ENCODE measurements at places on chromosomes 2 and 18. TPM values are rescaled to one million over a fixed set of nuclear protein-coding genes. Genes with fewer than 3 reads are reported as not detected.

Gene EFR3B
- polyA plus RNA-seq, result 5.3 TPM

Gene AGXT
- not detected for polyA plus RNA-seq

Gene LRRTM1
- polyA plus RNA-seq, result 0.48 TPM

Gene ADGRF3
- 0.58 TPM for polyA plus RNA-seq

Gene GKN1
- 0.25 TPM for polyA plus RNA-seq

Gene DNAH6
- 0.04 TPM for polyA plus RNA-seq

Gene DLX2
- not detected for polyA plus RNA-seq

Gene CCL20
- polyA plus RNA-seq, result 0.41 TPM

Gene ARHGEF33
- polyA plus RNA-seq, result 1.6 TPM

Gene CXCR1
- not detected for polyA plus RNA-seq

Gene CDK5R2
- polyA plus RNA-seq, result not detected

Gene MARCO
- 1.4 TPM for polyA plus RNA-seq

Gene UCN
- 2.5 TPM for polyA plus RNA-seq

Gene C2orf42
- 7.5 TPM for polyA plus RNA-seq

Gene HS1BP3
- 10.3 TPM for polyA plus RNA-seq

Gene ABHD1
- 0.18 TPM for polyA plus RNA-seq
